ENCODE measurements at places on chromosomes 12 and 14.
A peak's percentile ranks its signal among the peaks of the same experiment; 100 is the strongest.

DNA sequence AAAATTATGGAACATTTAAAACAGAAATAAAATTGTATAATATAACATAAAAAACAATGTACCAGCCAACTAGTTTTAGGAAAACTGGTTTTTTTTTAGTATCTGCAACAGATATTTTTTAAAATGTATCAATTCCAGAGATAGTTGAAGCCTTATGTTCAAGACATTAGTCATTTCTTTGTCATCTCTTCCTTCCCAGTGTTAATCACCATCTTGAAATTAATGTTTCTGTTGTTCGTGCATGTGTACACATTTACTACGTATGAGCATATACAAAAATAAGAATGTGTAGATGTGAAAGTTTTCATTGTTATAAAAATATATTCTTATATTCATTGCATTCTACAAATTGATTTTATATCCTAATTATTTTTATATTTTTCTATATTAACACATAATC is 1062.1 kb downstream of the SLC6A15 start:
- DNase-seq: no peak

- DNase-seq: no peak
Measured at GRCh38 chr14:74962493-74962892, 7.1 kb upstream of the PGF start.

GRCh38 chr12:44930972-44931600 is 55.0 kb upstream of the NELL2 start:
- DNase-seq: no peak

DNA sequence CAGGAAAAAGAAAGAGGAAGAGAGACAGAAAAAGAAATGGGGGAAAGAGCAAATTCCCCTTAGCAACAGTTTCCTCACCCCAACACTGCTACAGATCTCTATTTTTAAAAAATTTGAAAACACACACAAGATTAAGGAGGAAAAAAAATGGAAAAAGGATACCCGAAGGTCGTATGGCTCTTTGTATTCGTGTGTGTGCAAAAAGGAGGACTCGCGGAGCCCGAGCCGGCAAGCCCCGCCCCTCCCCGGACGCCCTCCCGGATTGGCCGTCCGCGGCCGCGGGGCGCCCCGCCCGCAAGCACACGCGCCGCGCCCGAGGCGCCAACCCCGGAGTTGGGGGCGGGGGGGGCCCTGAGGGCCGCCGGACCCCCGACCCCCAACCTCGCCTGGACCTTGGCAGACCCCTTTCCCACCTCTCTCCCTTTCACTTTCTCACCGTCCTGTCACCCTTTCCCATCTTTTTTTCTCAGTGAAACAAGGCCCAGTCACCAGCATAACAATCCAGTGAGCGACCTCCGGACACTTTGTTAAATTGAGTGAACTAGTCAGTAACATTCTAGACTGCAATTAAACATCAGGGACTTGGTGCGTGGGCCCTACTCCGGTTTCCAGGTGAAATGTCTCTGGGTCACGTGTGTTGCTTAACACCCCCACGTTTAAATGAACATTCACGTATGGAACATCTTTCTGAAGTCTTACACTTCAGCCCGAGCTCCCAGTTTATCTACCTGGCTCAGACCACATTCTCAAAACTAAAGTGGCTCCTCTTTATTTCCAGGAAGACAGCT is at the start of gene C14orf93:
C14orf93 (minus strand) TSS at position 205 of the 788 bp plus-strand sequence. CDS start 11,120 bp downstream, outside the sequence.
- peak; percentile 80 for DNase-seq

- no peak for DNase-seq
Measured at GRCh38 chr12:104579718-104580495, 123.2 kb downstream of the CHST11 start.

DNA sequence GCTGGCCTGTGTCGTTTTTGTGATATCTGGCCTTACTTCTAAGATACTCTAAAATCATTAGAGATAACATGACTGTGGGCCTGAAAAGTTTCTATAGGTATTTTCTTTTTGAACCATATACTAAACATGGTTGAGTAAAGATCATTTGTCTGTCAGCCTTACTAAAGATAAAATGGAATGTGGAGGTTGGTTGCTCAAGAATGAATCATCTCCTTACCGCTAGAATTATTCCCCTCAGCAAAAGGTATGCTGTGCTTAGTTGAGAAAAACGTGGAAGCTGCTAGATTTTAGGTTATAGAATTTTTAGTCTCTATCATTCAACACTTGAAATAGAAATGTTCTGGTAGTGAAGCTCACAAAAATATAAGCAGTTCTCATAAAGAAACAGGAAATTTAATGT is 407.3 kb downstream of the AEBP2 start:
- DNase-seq: no peak

- DNase-seq: no peak
Measured at GRCh38 chr14:46769292-46769691, 117.7 kb upstream of the RPL10L start.

GRCh38 chr12:38878333-38878705 is 27.1 kb downstream of the CPNE8 start:
- no peak for DNase-seq

DNA sequence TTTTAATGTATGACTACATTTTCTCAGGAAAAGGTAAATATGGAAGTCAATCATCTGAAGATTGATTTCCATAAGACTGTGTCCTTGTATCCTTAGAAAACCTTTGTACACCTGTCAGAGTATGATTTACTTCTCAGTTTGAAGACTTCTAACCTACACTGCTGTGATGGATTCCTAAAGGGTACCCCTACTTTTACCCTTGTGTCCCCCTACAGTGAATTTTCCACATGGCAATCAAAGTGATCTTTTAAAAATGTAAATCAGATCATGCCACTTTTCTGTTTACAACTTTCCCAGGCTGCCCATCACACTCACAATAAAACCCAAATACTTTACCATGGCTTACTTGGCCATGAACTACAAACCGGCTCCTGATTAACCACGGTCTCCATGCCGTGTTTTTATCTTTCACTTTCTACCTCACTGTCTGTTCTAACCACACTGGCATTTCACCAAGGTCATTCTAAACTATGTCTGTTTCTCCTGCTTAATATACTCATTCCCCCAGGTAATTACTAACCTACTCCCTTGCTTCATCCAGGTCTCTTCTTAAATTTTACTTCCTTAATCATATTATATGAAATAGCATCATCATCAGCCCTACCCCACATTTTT is 8.1 kb downstream of the DNAI7 start:
- no peak for DNase-seq

DNA sequence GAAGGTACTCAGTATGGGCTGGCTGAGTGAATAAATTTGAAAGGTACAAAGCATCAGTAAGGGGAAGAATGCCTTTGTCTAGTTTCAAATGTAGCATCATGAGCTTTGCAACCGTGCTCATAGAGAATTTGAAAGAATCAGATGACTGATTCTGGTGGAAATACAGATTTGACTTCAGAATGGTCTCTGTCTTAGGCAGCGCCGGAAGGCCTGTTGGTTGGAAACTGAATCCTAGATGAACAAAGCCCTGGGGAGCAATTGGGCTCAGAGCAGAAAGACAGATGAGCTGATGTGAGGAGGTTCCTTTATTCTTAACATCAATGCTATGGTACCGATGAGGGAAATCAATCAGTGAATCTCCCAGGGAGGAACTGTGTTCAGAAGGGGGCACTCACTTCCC is 137.3 kb downstream of the SNAPC1 start:
- DNase-seq: no peak

- no peak for DNase-seq
Measured at GRCh38 chr14:56131004-56131864, 13.0 kb downstream of the PELI2 start.

DNA sequence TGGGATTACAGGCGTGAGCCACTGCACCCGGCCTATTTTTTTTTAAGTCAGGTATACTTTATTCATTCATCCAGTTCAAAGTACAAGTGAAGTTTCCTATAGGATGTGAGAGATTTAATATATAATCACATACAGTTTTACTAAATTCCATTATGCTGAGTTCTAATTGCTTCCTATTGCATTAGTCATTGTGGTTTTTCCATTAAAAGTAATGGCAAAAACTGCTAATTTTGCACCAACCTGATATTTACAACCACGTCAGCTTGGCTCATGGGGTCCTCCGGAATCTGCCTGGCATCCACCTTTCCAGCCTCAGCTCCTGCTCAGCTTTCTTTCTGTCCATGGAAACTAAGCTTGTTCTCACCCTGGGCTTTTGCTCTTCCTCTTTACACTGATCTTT is 67.0 kb upstream of the CSRP2 start:
- no peak for DNase-seq

DNA sequence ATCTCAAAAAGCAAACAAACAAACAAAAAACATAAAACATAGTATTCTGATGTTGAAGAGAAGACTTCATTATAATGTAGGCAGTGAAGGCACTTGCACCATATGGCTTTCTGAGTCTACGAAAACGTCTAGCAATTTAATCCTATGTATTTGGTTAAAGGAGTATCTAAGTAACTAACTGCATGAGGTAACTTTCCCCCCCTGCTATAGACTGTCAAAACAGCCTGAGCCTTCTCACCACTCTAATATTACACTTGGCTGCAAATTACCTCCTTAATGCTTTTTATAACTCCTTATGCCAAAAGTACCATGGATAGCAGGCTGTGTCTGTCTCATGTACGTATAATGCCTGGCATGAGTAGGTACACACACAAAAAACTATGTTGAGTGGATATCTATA is 607.6 kb upstream of the FLRT2 start:
- DNase-seq: no peak

- no peak for DNase-seq
Measured at GRCh38 chr14:54172562-54172961, 215.9 kb upstream of the BMP4 start.

DNA sequence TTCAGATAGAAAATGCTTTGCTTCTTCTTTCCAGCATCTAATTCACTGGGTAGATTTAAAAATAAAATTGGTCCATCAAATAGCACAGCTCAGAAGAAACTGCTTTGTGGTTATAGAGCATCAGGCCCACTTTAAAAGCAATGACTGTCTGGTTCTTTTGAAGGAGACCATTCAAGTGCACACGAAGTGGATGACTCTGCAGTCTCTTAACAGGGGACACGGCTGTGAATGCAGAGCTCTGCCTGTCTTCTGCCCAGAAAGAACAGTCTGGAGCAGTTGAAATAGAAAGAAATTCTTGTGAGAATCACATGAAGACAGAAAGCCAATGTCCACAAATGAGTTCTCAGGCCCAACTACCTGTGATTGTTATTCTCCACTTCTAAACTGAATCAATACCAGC is 138.7 kb upstream of the PLEKHA5 start:
- no peak for DNase-seq

DNA sequence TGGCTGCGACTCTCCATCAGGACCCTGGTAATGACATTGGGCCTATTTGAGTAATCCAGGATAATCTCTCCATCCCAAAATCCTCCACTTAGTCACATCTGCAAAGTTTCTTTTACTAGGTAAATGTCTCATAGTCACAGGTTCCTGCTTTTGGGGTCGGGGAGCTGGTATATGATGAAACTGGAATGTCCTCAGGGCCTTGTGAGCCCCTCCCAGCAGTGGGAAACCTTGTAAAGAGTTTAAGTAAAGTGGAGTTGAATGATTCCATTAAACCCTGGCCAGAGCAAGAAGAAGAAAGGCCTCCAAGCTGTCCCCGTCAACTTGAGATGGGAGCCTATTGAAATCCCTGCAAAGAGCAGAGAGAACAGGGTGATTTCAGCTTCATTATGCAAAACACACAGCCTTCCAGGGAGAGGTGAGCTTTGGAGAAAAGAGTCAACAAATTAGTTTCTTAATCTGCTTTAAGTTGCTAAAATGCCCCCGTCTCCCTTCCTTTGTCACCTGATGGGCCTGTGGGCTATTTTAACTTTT is 12.6 kb downstream of the WSCD2 start:
- DNase-seq: no peak

GRCh38 chr14:30849354-30849753 is 25.0 kb upstream of the COCH start:
- no peak for DNase-seq

DNA sequence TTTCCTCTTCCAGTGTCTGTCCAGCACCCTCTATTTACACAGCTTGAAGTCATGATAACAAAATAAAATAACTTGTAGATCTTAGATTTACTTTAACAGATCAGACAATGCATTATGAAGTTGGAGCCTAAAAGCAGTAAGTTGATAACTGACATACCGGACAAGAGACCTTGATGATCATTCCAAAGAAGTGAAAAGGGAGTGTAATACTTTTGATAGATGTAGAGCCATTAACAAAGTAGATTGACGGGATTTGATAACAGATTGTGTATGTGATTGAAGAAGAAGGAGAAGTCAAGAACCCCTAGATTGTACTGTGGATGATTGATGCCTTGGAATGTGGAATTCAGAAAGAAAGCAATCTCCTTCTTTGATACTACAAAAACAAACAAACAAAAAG is 403.8 kb upstream of the MGAT4C start:
- no peak for DNase-seq

GRCh38 chr14:65141523-65141922 is 39.2 kb upstream of the MAX start:
- no peak for DNase-seq

DNA sequence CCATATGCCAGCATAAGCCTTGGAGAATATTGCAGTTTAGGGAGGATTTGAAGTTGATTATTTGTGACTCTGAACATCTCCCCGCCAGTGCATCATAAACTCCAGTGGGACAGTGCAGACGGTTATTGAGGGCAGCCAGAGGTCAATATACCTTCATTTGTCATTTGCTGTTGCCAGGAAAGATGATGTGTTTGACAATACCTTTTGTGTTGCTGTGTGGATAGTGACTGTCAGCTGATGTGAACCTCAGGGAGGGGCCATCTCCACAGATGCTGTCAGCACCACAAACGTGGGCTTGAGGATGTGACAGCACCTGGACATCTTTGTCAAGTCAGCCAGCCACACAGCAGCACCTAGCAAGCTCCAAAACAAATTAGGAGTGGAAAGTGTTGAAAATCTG is 11.5 kb downstream of the CCDC198 start:
- no peak for DNase-seq

DNA sequence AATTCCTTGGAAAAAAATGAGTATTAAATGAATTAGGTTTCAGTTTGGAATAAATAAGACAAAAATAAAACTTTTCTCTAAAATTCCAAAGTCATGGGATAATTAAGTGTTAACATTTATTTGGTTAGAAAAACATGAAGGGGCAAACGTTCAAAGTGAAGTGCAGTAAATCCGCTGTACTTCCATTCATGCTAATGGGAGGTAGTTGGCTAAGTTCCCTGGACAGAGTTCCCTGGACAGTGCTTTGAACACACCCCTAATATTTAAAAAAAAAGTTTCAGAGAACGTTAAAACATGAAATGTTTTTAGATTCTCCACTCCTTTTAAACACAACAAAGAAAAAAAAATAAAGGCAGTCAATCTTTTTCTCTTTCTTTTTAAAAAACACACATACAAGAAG is 16.3 kb downstream of the ALX1 start:
- DNase-seq: no peak

Measured in uterus (tissue), 4 donors.